T-helper 1 cell (primary cell): ENCODE measurements at places on chromosomes 12 and 14.

GRCh38 chr12:113697651-113698509 is 226.2 kb upstream of the LHX5 start:
- DNase-seq: no peak

DNA sequence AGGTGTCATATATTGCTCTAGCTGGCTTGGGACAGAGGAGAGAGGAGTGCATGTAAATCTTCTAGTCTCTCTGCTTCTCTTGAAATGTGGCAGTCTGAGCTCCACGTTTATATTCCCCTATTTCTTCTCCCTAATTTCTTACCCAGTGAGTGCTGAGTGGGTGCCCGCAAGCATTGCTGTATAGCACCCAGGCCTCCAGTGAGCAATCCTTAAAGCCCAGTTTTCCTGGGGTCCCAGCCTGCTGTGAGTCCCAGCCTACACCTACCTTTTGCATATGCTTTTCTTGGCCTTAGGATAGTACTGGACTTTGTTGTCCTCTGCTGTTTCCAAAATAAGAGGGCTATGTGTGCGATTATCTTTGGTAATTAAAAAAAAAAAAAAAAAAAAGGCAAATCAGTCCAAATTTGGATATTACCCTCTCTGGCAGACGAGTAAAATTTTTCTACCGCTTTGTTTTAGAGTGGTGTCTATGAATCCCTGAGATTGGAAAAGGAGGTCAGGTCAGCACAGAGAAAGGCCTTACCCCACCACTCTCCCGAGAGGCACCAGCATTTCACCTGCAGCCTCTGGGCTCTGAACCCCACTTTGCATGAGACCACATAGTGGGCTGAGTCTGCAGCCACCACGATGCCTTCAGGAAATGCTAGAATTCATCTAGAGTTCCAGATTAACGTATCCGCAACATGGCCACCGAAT is 1.1 kb downstream of the MGST1 start:
- no peak for DNase-seq

DNA sequence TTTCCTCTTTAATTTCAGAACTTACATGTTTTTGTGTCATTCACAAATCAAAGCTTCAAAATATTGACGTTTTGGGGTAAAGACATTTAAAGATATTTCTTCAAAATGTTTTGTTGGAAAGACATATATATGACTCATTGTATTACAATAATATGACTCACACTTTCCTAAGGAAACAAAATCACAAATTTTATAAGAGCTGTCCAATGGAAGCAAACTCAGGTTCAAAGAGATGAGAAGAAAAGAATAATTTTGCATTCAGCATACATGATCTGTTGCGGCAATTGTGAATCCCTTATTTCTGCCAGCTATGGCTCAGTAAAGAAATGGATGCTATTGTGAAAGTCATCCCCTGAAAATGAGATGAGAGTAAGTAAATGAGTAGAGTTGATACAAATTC is 82.7 kb downstream of the GRIP1 start:
- no peak for DNase-seq

GRCh38 chr12:110791589-110791988 is 48.9 kb upstream of the PPP1CC start:
- no peak for DNase-seq

GRCh38 chr14:95875831-95876760 is 536 bp upstream of the TUNAR start:
- DNase-seq: no peak

GRCh38 chr12:89832336-89832735 is 123.7 kb upstream of the ATP2B1 start:
- DNase-seq: no peak

DNA sequence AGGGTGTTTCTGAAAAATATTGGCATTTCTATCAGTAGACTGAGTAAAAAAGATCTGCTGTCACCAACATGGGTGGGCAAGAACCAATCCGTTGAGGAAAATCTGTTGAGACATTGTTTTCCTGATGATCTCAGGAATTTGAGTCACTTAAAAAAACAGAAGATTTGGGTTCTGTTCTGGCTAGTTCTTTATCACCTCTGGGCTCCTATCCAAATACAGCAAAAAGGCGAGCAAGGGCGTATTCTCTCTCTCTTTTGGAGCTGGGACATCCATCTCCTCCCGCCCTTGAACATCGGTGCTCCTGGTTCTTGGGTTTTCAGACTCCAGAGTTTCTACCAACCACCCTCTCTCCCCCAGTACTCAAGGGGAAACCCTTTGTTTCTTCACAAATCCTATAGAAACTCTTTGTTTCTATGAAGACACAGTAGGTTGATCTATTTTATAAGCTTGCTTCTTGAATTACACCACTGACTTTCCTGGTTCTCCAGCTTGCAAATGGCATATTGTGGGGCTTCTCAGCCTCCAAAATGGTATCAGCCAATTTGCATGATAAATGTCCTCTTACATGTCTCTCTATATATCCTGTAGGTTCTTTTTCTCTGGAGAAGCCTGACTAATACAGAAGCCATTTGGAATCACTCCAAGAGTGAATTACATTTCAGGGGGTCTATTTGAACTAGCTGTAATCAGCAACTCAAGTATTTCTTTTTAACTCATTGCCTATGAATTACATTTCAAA is 263.9 kb upstream of the TMTC1 start:
- DNase-seq: no peak

GRCh38 chr14:38339696-38340095 is 83.8 kb upstream of the CLEC14A start:
- DNase-seq: no peak

DNA sequence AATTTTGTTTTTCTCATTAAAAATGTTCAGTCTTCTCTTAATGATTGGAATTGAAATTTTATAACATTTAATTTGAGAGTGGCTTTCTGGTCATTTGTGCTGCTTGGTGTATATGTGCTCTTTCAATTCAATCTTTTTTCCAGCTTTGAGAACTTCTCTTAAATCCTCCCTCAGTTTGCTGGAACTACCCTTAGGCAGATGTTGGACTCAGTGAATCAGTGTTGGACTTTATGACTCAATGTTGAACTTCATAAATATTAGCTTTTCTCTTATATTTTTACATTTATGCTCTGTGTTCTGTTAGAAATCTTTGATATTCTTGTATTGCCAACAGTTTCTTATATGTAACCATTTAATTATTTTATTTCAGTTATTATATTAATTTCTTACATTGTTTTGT is 935.5 kb upstream of the FBXO33 start:
- no peak for DNase-seq

DNA sequence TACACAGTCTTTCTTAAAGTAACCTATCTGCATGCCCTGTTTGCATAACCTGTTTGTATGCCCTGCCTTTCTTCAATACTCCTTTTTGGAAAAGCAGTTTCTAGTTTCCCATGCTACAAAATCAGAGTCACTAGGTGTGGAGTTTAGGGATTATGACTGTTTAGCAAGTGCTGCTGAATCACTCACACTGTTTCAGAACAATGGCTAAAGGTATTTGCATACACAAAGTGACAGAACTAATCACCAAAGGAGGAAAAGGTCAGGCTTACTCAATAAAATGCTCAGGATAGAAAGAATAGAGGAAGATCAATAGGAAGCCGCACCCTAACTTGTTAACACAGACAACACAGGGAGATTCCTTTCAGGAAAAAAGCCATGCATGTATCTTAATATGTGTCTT is 19.4 kb downstream of the EGLN3 start:
- no peak for DNase-seq

GRCh38 chr14:79699206-79699605 is 512.1 kb downstream of the DIO2 start:
- DNase-seq: no peak

- no peak for DNase-seq
Measured at GRCh38 chr12:95446506-95446900, 27.4 kb upstream of the METAP2 start.

DNA sequence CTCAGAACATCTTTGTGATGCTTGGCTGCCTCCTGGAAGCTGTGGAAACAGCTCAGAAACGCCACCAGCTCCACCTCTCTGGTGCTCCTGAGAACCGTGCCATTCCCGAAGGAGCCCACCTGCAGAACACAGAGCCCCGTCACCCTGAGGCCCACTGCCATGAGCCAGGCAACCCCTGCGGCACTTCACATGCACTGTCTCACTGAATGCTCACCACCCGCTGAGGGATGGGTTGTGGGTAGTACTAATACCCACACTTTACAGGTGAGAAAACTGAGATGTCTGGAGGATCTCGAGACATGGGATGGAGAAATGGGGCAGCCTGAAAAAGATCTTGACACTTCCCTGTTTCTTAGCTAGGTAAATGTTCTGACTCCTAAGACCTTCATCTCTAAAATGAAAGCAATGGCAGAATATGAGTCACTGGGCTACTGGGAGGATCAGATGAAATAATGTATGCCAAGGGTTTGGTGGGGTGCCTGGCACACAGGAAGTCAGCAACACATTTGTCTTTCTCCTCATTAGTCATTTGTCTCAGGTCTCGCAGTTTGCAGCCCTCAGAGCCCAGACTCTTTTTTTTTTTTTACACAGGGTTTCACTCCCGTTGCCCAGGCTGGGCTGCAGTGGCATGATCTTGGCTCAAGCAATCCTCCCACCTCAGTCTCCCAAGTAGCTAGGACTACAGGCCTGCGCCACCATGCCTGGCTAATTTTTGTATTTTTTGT is 5.3 kb downstream of the OASL start:
- no peak for DNase-seq

- DNase-seq: no peak
Measured at GRCh38 chr12:57242691-57243454, 8.1 kb downstream of the STAC3 start.

DNA sequence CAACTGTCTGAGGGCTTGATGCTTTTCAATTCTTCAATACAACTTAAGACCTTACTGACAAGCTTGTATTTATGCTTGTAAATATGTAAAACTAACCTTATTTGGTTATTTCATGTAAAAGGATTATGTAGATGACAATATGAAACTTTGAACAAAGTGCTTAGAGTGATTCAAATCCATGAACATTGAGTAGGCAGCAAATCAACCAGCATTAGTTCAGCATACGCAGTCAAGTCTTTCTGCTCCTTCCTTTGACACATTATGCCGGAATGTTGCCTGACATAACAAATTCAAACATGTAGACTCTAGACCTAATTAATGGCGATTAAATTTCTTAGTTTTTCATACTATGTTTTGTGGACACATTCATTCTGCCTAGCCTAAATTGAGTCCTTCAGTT is 105.2 kb downstream of the FGD4 start:
- no peak for DNase-seq

DNA sequence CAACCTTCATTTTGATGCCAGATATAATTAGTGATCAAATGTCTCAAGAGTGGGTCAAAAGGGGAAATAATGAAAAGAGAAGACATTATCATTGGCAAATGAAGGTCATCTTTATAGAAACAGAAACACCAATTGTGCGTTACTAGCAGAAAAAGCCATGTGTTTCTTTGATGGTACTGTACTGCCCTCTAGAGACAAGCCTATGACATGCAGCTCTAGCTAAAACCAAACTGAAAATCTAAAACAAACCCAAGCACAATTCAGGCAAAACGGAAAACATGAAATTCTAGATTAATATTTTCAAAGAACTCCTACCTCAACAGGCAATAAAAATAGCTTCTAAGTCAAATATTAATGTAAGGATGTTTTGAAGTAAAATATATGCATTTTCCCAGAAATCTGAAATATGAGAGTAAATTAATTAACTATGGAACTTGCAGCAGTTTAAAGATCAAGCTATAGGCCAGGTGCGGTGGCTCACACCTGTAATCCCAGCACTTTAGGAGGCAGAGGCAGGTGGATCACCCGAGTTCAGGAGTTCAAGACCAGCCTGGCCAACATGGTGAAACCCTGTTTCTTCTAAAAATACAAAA is 115.4 kb downstream of the KLHL28 start:
- DNase-seq: no peak

DNA sequence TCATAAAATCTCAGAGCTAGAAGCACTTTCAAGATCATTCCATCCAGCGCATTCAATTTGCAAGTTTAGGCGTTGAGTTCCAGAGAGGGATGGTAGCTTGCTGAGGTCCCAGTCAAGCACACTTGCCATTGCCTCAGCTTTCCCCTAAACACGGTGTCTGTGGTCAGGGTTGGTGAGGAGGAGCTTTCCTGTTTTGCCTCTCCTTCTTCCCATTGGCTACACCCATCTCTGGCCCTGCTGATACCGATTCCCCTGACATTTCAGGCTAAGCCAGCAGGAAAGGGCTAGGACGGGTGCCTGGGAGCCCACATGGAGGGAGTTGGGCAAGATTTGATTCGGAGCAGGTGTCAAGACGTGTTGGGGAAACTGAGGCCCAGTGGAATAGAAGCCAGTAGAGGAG is 9.1 kb downstream of the NFATC4 start:
- DNase-seq: no peak

GRCh38 chr14:30853946-30854345 is 20.4 kb upstream of the COCH start:
- DNase-seq: no peak

GRCh38 chr14:94707494-94707893 is 62.4 kb downstream of the GSC start:
- no peak for DNase-seq

- no peak for DNase-seq
Measured at GRCh38 chr12:98735821-98736220, 90.7 kb downstream of the APAF1 start.

DNA sequence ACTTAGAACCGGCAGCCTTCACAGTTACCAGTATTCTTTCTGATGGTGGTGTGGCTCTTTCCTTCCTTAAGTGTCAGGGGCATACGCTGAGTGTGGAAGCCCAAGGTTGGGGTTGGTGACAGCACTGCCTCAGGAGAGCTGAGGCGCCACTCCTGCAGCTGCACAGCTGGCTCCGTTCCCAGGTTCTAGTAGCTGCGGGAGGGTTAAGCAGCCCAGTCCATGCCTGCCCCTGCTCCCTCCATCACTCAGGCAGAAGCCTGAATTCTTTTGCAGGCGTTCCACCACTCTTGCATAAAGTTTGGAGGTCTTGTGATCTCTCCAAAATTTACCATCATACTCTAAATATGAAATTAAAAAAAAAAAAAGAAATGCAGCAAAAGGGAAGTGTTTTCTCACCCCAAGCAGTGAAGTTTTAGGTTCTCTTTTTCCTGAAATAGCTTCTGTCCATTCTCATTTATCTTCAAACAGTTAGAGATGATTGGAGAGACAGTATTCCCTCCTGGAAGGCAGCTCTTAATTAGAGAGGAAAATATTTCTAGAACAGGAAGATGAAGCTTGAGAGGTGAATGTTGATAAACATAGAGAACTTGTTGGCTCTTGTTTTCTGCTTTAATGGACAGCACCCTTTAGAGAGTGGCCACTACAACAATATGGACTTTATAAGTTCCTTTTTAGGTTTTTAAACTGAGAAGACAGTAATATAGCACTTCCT is 136.1 kb downstream of the FGD4 start:
- DNase-seq: no peak

- no peak for DNase-seq
Measured at GRCh38 chr14:21840765-21841164, 167.1 kb upstream of the OR4E1 start.

DNA sequence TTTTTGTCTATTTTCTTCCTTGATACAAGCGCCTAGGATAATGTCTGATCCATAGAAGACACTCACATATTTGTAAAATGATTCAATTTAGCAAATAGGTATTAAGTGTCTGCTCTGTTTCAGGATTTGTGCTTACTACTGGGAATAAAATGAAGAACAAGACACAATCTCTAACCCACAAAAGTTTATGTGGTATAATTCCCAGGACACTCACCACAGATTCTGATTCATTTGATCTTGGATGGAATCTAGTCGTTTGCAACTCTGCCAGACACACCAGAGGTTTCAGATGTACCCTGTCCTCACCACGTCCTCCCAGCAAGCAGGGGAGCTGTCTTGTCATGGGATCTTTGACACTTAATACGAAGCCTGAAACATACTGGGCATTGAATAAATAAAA is 208.3 kb downstream of the LRIG3 start:
- DNase-seq: no peak
